Stimulated activated CD4-positive, alpha-beta T cell treated with anti-CD3 and anti-CD28 coated beads, Interleukin-12 subunit alpha, Interleukin-12 subunit beta, amount 100 ng/mL, for 4 hours (primary cell): ENCODE measurements at places on chromosomes 7 and 10.

GRCh38 chr10:62492012-62492869 is 118.1 kb downstream of the ZNF365 start:
- no peak for DNase-seq

GRCh38 chr7:30134611-30135300 is at the start of gene MTURN:
Gene MTURN (plus strand): TSS chr7:30134986. CDS start chr7:30135137, 151 bp downstream.
- peak; percentile 85 for DNase-seq

DNA sequence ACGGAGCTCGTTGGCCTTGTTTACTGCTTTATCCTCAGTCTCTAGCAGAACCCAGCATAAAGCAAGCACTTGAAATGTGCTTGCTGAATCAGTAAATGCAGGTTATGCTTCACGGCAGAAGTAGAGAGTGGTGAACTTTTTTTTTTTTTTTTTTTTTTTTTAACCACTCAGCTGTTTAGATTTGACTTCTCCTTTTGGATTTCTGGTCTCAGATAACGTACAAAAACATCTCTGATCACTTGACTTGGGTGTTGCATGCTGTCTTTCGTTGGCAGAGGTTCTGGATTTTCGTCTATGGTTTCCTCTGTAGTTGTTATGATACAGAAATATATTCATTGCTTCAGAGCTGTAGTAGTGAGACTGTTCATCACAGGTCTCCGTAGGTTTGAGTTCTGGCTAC is 242.5 kb upstream of the HABP2 start:
- no peak for DNase-seq

- no peak for DNase-seq
Observed at GRCh38 chr10:100859484-100859763, 53.3 kb upstream of the SLF2 start.

DNA sequence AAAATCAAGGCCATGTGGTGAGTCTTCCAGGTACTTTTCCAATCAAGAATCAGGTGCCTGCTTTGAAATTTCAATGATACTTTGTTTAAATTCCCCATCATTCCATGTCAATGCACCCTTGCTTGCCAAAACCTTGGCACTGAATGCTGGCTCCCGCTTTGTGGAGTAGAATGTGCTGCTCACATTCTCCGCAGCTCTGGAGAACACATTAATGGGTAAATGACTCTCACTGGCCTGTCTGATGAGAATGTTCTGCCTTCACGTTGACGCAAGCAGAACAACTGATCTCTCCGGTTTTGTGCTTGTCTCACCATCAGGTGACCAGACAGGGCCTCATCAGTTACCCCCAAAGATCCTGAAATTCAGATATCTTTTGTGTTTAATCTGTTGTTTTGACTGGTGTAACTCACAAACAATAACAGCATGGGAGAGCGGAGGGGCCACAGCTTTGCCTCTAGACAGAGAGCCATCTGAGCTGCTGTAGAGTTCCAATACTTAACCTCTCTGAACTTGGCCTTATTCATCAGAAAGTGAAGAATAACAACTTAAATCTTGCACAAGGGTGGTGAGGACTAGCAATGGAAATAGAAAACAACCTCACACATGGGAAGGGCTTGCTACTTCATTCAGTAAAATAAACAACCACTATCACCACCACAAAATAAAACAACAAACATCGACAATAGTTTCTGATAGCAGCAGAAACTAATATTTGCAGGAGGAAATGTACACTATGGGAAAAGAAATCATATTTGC is 276.9 kb upstream of the IGFBP3 start:
- DNase-seq: no peak

DNA sequence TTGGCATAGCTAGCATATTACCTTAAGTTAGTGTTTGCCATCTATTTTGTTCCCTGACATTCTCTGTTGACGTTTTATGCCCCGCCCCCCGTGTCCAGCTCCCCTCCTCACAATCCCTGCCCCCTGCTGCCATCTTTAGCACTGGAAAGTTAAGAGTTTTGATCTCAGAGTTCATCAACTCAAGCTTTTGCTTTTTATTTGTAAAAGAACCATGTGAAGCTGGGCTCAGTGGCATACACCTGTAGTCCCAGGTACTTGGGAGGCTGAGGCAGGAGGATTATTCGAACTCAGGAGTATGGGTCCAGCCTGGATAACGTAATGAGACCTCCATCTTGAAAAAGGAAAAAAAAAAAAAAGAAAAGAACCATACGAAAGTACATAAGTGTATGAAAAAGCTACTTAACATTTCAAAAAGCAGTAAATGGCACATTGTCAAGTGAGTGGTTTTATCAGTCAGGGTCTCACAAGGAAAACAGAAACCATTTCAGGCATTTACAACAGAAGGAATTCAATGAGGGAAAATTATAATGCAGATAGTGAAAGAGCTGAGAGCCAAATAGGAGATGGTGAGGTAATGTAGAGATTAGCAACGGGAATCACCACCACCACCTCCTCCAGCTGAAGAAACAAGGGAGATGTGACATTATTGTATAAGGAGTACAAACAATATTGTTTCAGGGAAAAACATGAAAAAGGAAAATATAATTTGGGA is 64.9 kb downstream of the MCU start:
- DNase-seq: no peak

GRCh38 chr7:30915005-30915601 is 3.5 kb downstream of the AQP1 start:
- no peak for DNase-seq

DNA sequence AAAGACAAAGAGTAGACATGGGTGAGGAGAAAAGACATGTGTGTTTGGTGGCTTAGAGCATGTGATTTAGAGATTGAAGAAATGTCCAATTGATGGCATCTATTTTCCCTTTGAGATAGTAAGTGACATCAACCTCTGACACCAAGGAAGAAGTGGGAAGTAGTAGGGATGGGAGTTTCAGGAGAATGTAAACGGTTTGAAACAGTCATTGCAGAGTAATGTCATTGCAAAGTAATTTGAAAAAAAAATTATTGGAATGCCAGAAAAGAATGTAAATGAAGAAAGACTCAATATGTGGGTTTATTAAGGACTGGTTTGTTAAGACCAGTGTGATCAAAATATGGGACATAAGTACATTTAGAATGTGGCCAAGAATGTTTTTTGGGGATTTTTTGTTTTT is 26.6 kb downstream of the GNG11 start:
- no peak for DNase-seq
